ENCODE measurements at places on chromosomes 4 and X.

- DNase-seq = no peak
Measured at GRCh38 chr4:101348995-101349800, 1.9 kb upstream of the PPP3CA start.

DNA sequence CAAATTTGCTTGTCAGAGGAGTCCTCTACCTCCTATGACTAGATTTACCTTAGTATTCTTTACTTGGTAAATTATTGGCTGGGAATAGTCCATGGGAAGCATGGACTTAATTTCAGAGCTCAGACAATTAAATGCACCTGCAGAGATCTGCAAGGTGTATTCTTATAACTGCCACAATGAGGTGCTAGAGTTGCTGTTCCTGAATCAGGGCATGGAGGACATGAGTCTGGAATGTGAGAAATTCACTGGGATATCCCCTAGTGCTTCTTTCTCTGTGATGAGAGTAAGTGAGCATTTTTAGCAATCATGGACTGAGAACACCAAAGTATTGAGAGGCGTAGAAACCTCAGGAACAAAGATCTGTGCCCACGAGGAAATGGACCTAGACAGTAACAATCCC is 32.9 kb upstream of the GRID2 start:
- DNase-seq = no peak

DNA sequence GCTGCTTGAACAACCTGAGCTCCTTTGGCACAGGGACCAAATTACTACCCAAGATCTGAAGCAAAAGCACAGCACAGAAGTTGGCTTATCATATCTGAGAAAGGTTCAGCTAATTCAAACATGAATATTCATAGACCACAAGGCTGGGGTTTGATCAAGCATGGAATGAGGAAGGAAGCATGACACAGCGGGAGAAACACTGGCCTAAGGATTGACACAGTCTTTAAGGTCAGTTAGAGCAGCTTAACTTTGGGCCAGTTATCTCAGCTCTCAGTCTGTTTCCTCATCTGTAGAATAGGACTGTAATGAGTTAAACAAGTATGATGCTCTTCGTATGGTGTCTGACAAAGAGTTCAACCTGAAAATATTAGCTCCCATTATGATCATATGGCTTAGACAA is 88.5 kb upstream of the CBR4 start:
- DNase-seq = no peak

DNA sequence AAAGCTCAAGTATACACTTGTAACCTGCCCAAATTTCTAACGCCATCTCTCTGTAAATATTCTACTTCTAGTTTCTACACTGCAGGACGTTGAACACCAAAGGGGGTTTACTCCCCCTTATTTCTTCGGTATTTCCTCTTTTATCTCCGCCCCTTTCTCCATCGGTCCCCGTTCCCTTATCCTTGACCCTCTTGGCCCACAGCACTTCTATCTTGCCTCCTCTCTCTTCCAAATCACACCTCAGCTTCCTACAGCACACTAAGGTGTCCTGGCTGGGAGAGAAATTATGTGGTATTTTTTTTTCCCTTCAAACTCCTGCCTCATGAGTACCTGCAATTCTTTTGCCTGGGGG is 715 bp downstream of the ZMAT1 start:
- no peak for DNase-seq

GRCh38 chr4:76952656-76953582 is 3.4 kb downstream of the SEPTIN11 start:
- no peak for DNase-seq

GRCh38 chr4:52192721-52193135 is 141.6 kb downstream of the SPATA18 start:
- DNase-seq = no peak

DNA sequence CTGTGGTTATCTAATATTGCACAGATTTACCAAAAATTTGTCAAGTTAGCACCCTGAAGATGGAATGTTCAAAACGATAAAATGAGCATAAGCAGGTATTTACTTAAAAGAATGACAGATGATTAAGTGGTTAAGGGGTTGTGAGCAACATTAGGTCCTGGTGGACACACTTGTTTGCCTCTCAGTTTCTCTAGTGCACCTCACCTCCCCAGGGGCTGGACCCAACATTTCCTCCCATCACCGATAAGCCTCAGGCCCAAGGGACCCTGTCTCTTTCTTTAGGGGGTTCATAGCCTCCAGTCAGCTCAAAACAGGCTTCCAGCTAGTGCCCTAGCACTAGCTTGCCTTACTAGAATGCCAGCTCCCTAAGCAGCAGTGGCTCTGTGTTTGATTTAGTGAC is 88.0 kb downstream of the ATP11C start:
- DNase-seq = no peak

- no peak for DNase-seq
Measured at GRCh38 chr4:8652181-8653078, 59.9 kb downstream of the CPZ start.

- no peak for DNase-seq
Measured at GRCh38 chrX:97691901-97692455, 808.3 kb downstream of the RPA4 start.

DNA sequence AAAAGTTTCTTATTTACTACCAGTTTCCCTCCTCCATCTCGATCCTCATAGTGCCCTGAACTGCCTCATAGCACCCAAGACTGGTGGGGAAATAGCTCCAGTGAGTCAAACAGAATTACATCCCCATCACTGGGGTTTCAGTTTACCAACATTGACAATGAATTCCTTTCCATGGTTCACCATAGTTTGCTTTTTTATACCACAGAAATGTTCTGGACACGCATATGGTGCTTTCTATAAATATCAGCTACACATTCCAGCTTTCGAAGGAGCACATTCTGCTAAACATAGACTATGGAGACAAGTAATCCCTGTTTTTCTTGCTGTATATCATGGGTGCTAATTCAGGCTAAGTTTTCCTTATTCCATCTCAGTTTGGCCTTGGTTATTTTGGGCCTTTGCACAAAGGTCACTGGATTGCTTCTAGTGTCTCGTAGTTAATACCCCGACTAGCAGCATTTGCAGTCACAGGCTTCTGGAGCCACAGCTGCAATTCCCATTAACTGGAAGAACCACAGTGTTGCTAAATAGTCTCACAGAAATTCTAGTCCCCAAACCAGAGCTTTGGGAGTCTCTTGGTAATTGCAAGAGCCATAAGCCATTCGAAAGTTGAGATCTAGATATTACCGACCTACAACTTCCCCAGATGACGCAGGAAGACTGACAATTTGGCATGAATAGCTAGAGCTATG is 53.4 kb upstream of the TRPC3 start:
- no peak for DNase-seq

DNA sequence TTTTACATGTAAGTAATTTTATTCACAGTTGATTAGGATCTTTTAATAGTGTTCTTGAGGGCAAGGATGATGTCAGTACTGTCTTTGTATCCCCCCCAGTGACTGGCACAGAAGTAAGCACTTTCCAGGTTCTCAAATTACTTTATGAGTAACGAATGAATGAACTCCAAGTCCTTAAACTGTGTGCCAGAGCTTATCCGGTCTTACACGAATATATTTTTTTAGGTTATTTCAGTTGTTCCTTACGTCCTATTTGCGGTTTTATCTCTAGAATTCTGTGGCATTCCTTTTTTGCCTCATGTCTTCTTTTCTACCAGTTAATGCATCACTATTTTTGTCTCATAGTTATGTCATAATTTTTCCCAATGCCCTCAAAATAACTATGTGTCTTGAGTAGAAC is 106.9 kb upstream of the MID1IP1 start:
- no peak for DNase-seq

DNA sequence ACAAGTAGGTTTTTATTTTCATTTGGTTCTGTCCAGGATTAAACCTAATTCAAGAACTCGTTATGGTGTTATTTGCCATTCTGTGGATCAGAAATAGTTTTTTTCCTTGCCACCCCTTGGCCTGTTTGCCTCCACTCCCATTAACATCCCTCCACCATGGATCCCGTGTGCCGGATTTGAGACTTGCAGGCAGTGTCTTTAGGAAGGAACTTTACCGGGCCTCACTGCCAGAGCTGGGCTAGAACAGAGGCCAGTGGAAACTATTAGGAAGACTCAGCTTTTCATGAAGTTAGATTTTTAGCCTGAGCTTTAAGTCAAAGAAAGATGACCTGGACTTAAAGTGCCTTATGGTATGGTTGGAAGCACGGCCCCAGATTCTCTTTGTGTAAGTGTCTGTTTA is 2.4 kb downstream of the KLHL2 start:
- DNase-seq = no peak

GRCh38 chrX:49153467-49153866 is 9.1 kb upstream of the MAGIX start:
- DNase-seq = no peak

DNA sequence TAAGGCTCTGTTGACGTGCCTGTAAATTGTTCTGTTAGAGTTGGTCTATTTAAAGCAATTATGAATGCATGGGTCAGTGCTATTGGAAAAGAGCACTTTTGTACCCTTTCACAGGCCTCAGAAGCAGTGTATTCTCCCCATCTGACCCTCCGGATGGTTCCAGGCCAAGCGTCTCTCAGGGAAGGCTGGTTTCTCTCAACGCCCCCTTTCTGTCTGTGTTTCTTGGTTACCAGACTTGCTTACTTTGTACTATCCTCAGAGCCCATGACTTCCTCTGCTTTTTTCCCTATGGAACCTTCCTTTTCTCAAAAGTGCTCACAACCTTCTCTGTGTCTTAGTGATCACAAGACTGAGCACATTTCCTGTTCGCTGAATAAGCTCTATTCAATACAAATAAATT is 559.3 kb upstream of the ZFP42 start:
- no peak for DNase-seq

DNA sequence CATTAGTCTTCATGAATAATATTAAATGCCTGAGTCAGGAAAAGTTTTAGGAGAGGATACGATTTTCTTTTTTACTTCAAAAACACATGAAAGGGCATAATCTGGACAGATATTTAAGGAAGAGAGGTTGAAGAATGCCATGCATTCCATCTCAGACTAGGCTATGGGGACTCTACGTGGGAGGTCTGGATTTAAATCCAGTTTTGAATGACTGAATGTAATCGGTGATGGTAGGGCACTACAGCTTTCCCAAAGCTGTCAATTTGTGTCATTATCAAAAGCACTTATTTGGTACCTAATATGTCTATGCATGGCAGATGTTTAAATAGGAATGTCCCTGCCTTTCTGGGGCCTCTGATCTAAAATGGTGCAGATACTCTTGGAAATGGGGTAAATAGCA is 59.3 kb upstream of the RPL34 start:
- DNase-seq = no peak

- no peak for DNase-seq
Measured at GRCh38 chrX:18992829-18993228, 8.9 kb upstream of the PHKA2 start.

GRCh38 chrX:38870361-38870895 is 69.2 kb downstream of the MID1IP1 start:
- no peak for DNase-seq

DNA sequence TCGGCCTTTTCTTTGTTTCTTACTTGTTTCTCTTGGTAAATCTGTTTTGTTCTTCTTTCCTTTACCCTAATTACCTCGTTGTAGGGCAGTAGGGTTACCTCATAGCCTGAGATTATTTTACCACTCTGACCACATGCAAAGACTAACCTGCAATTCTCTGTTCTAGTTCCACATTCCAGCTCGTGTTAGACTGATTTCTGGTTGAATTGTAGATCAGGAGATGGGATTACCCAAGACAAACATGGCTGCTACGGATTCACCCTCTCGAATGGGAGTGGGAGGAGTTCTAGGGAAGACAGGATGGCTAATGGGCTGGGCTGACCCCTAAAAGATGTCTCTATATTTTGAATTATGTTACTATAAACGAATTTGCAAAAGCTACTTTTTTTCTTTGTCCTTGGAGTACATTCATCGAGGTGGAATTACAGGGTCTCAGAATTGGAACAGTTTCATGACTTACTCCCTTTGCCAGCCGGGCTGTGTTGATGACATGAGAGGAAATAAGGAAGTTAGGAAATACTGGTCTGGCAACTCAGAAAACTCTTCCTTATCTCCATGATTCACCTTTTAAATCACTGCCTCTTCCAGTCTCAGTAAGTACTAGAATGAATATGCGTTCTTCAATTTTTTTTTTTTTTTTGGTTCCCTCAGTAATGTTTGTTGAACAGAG is 36.7 kb upstream of the FBXW7 start:
- DNase-seq = no peak

DNA sequence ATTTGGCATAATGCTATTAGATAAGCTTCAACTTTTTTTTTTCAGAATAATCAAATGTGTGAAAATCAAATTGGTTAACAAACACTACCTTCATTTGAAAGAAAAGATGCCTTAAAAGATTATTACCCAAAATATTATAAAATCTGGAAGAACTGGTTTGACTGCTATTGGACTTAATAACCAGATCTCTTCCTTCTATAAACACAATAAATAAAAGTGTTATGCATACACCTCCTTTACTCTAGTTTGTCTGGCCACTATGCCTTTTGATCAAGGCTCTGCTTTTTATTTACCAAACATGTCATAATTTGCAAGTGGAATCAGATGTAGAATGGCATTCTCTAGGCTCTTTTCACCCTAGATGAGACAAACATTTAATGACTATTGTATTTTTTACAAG is 897.3 kb upstream of the EPHA5 start:
- DNase-seq = no peak

DNA sequence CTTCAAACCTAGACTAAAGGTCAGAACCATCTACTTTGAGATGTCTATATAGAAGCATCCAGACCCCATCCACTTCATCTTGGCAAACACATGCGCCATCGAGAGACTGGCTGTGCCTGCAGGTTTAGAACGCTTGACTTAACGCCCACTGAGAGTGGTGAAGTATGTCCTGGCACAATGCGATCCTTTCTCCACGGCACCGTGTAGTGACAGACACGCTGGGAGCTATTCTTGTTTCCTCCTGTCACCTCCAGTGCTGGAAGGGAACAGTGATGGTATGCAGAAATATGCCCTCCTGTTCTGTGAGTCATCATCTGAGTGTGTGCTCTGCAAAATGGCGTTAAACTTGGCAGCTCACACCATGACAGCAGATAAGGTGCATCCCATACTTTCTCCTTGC is 330.2 kb downstream of the NLGN4X start:
- no peak for DNase-seq

DNA sequence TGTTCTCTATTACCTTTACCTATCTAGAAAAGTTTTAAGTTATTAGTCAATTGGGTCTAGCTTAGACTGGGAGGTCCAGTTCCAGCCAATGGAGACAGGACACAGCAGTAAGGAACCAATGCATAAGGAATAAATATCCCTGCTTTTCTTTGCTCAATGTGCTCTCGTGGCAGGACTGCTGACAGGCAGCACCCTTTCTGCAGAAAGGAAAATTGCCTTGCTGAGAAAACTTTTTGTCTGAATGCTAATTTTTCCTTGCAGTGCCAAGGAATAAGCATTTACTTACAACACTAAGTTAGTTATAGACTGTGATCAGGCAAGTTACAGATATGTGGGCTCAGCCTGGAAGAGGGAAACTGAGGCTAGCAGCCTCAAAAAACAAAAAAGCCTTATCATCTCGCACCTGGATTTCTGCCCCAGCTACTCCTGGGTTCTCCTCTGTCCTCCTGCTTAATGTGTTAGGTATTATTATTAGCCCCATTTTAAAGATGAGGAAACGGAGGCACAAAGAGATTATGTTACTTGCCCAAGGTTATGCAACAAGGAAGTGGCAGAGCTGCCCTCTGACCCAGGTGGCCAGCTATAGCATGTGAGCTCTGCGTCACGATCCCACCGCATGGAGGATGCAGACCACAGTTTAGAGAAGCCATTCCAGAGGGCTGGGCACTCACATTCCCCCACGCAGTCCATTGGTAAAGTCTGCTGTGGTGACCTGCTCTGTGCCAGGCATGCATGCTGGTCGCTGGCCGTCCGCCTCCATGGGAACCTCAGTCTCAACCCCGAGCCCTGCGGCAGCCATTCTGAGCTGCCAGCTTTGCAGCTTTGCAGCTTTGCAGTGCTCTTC is 40.5 kb upstream of the C4orf50 start:
- DNase-seq = no peak

- no peak for DNase-seq
Measured at GRCh38 chr4:98493296-98493695, 165.1 kb downstream of the TSPAN5 start.
